ENCODE measurements at places on chromosomes 2 and 18.

- DNase-seq: peak; percentile 35
These were observed 457.8 kb upstream of the MEX3C start for GRCh38 chr18:51655327-51655698.

DNA sequence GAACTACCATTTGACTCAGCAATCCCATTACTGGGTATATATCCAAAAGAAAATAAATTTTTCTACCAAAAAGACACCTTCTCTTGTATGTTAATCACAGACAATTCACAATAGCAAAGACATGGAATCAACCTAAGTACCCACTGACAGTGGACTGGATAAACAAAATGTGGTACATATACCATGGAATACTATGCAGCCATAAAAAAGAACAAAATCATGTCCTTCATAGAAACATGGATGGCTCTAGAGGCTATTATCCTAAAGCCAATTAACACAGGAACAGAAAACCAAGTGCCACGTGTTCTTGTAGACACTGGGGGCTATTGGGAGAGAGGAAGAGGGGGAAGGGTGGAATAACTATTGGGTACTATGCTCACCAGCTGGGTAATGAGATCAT is 27.7 kb downstream of the FLACC1 start:
- DNase-seq: no peak

DNA sequence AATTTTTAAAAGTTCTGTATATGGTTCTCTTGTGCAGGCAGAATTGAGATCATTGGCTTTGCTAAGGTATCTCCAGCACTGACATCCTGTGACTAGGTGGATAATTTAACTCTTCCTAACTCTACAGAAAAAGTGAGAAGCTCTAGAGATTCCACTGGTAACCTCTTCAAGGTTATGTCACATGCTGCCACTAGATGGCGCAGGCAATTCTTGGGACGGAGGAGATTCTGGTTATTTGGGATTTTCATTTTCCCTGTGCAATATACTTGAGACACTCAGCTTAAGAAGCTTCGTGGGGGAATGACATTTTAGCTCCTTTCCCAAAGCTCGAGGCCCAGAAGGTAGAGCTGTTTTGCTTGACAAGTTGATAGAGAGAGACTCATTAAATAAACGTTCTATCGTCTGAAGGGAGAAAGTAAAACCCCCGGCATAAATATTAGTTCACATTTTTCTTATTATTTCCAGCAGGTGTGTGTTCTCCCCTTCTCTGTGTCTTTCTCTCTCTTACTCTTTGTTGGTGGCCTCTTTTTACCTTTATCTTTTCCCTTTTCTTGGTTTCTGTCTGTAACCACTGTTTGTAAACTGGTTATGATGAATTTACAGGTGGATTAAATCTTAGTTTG is 26.6 kb upstream of the LANCL1 start:
- DNase-seq: peak; percentile 26

DNA sequence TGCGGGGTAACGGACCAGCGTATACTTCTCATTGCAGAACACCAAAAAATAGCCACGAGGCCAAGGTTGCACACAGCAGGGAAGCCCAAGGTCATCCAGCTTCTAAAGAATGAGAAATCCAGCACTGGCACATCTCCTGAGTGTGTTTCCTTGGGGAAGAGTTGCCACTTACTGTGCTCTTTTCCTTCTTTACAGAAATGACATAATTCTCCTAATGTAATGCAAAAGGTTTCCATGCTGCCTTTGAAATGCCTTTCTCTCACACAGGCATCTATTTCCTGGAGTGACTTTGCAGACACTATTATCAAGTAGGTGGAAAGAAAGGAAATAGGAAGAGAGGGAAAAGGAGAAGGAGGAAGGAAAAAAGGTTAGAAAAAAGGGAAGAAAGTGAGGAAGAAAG is 862.1 kb upstream of the CELF4 start:
- no peak for DNase-seq

GRCh38 chr18:8942909-8943545 is 159.5 kb upstream of the NDUFV2 start:
- no peak for DNase-seq

- no peak for DNase-seq
These were observed 39.7 kb upstream of the HDAC4 start for GRCh38 chr2:239440511-239440959.

- no peak for DNase-seq
These were observed 95.3 kb upstream of the RNF152 start for GRCh38 chr18:61988100-61988499.

DNA sequence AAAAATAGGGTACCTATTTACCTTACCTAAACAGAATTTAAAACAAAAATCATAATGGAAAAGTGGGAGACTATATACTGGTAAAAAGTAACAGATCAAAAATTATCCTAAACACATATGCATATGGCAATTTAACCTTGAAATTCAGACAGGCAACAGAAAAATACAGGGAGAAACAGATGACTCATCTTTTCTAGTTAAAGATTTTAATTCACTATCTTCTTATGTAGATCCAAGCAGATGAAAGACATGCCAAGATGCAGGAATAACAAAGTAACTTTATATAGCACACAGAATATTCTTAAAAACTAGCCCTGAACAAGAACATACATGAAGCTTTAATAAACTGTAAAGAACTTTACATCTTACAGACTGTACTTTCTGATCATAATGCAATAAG is 30.9 kb downstream of the PRPF40A start:
- DNase-seq: no peak

- no peak for DNase-seq
These were observed 52.1 kb downstream of the RHBDD1 start for GRCh38 chr2:226887940-226888339.

GRCh38 chr2:21175895-21176646 is 52.3 kb downstream of the TDRD15 start:
- peak; percentile 17 for DNase-seq

GRCh38 chr18:77147418-77147852 is 14.9 kb upstream of the MBP start:
- DNase-seq: no peak
